Right hindlimb (tissue), 1 donor: ENCODE measurements at places on chromosomes 2 and 18.

DNA sequence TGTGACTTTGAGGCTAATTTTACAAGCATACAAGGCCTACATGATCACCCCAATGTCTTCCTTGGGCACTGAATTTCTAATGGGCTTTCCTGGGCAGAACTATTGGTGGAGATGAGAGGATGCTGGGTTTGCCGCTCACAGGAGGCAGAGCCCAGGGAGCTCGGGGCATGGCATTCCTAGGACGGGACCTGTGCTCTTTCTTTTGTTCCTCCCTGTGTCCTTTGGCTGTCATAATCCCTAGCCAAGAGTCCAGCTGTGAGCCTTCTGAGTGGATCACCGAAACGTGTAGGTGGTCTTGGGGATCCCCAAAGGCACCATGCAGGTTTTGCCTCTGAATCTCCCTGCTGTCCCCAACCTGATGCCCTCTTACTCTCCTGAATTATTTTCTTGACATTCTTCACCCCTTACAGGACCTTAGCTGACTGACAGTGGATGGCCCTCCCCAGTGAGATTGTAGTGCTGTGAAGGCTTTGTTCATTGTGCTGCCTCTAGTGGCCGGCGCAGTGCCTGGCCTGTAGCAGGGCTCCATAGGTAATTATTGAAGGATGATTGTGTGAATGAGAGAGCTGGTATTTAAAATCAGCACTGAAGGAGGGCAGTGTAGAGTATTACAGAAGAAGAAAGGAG lies 221.9 kb downstream of the ZNF407 start:
- no peak for DNase-seq

GRCh38 chr2:207546822-207547221 lies 17.1 kb downstream of the CREB1 start:
- no peak for DNase-seq

GRCh38 chr2:145939949-145940348 lies 1420.0 kb upstream of the ZEB2 start:
- DNase-seq, result no peak

- DNase-seq, result no peak
Measured at GRCh38 chr18:48376406-48376805, 32.8 kb downstream of the ZBTB7C start.

DNA sequence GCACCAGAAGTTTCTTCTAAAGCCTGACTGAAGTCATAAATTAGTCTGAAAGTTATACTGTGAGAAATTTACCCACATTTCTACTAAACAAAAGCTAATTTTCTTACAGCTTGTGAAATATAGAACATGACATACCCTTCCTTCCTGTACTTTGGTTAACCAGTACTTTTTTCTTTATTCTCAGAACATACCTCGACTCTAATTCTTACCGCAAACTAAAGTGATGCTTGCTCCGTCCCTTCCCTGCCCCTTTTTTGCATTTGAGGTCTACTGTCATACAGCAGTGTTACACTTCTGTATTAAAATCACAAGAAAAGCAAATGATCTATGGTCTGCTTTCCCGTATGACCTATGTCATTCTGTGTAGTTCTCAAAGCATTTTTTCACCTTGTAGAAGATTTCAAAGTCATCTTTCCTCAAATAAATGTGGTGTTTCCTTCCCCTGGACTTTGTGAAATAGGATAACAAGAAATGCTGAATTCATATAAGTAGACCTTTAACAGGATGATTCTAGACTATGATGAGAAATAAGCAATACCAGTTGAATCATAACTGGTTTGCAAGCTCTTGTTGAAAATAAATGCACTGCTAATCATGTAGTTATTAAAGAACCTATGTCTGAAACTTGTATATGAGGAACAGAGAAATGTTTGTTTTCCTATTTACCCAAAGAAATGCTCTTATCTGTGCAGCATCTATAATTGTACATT lies 30.4 kb downstream of the CYTIP start:
- no peak for DNase-seq

GRCh38 chr2:225763711-225764110 lies 364.2 kb downstream of the NYAP2 start:
- DNase-seq, result no peak

- DNase-seq, result no peak
Measured at GRCh38 chr2:32699151-32699550, 71.3 kb downstream of the TTC27 start.

DNA sequence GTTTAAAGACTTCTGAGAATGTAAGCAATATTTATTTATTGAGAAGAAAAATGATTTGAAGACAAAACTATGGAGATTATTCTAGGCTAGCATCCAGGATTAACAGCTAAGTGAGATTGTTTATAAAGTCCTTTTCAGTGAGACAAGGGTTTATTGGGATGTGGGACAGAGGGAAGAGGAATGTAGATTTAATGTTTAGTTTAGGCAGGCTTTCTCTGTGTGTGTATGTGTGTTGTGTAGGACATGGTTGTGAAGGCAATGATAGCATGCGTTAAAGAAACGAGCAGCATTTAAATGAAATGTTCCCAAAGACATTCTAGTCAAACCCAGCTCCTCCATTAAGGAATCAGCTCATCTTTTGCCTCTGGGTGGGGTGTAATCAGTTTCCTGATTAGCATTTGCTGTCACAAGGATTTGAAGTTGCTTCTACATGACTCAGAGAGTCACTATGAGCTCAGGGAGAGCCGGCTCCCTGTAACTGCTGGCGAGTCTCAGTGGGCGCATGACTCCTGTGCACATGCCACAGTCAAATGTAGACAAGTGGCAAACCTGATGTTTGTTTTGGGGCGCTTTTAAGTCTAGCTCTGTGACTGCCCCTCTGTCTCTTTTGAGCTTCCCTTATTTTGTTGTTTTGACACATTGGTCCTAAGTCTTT lies 442.2 kb upstream of the CELF4 start:
- no peak for DNase-seq

- peak; percentile 84 for DNase-seq
Measured at GRCh38 chr18:8264861-8265411, 344.3 kb upstream of the RAB12 start.

GRCh38 chr2:44103639-44104038 lies 65.0 kb upstream of the PPM1B start:
- DNase-seq, result no peak

GRCh38 chr18:25334588-25334987 lies 17.4 kb downstream of the ZNF521 start:
- DNase-seq, result no peak

DNA sequence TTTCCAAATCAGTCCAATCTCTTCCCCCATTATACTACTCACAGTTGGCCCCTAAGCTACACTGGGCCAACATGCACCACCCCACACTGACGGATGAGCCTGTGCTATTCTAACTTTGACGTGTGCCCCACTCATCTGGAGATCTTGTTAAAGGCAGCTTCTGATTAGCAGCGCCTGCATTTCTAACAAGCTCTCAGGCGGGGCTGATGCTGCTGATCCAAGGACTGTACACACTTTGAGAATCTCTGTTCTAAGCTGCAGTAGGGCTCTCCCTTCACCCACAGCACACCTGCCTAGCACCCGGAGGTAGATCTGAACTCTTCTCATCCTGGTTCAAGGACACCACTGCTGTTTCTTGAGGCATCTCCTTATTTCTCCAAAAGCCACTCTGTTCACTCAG lies 200.7 kb downstream of the SLC4A3 start:
- no peak for DNase-seq

- DNase-seq, result no peak
Measured at GRCh38 chr18:69588301-69588700, 187.6 kb downstream of the DOK6 start.
